ENCODE measurements at places on chromosomes 6 and 20.

GRCh38 chr6:94071835-94072234, 652.5 kb upstream of the EPHA7 start:
- no peak for DNase-seq

DNA sequence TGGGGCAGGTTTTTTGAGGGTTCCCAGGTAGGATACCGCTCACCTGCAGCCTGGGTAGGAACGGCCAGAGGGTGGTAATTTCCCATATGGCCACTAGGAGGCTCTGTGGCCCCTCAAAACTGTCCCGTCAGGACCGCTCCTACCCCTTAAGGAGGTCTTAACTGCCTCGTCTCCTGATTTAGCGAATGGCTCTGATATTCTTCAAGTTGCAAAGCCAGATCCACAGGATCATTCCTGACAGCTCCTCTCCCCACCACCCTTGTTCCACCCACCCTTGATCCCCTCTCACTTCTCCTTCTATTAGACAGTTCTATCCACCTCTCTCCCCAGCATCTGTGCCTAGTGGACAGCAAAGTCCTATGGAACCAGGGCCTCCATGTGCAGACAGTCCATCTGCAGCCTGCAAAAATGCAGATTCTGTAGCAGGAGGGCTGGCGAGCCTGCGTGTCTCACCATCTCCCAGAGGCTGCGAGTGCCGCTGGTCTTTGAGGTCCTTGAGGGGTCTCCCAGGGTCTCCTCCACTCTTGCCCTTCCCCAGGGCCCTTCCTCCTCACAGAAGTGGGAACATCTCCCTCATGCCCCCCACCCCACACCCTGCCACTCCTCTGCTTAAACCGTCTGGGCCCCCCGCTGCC, 34.3 kb upstream of the ZBP1 start:
- DNase-seq = peak; percentile 66

- no peak for DNase-seq
These were observed 7.9 kb downstream of the ADRM1 start for GRCh38 chr20:62310757-62311121.

- no peak for DNase-seq
These were observed 11.2 kb upstream of the CDK19 start for GRCh38 chr6:110826236-110827129.

DNA sequence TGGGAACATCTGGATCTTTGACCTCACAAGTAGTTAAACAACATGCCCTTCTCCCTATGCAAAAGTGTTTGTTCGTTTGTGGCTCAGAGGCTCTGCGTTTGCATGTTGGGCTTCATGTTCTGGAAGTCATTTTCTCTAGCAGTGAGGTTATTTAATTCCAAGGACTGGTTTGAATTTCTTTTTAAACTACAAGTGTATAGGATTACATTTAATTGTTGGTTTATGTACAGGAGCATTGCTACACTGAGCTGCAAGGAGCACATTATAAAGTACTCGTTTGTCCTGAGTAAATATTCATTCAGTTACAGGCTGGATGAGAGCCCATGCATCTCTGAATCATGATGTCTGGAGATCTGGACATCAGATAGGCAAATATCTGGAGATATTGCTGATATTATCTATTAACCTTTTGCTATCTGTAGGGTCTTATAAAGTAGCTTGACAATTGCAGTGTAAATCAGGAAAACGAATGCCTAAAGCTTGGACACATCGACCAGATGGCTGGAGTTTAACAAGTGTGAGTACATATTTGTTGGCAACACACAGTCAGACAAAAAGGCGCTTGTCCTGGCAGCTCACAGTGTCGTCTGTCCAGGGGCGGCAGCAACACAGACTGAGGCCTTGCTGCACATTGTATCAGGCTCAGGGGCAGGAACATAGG, 84.6 kb downstream of the PDE7B start:
- no peak for DNase-seq

GRCh38 chr6:133891149-133891926, 2.4 kb downstream of the TCF21 start:
- DNase-seq = peak; percentile 31

DNA sequence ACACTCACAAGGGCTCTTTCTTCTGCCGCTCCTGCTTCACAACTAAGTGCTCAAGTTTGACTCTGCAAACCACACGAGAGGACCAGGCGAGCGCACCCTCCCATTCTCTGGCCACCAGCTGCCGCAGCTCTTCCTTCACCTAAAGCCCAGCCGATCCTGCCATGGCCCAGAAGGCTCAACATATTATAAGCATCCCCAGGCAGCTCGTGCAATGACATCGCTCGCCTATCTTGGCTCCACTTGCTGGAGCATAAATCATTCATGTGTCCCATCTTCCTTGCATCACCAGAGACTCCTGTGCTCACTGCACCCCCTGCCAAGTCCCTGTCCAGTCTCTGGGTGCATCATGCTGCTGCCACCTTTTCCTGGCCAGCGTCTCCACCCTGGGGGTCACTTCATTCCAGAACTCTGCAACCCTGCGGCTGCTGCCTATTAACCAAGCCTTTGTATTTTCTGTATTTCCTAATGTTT, 59.0 kb downstream of the PSMG4 start:
- DNase-seq = no peak

- no peak for DNase-seq
These were observed 128.7 kb downstream of the SIM1 start for GRCh38 chr6:100335991-100336390.

DNA sequence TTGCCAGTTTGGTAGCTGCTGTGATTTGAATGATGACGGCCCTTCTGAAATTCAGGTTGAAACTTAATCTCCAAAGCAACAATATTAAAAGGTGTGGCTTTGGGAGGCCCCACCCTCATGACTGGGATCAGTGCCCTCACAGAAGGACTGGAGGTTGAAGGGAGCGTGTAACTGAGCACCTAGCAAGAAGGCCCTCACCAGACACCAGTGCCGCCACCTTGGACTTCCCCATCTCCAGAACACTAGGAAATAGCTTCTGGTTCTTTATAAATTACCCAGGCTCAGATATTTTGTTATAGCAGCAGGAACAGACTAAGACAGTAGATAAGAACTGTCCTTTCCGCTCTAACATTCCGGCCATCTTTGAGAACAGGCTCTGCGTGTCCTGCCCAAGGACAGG, 243.1 kb downstream of the DLL1 start:
- no peak for DNase-seq

DNA sequence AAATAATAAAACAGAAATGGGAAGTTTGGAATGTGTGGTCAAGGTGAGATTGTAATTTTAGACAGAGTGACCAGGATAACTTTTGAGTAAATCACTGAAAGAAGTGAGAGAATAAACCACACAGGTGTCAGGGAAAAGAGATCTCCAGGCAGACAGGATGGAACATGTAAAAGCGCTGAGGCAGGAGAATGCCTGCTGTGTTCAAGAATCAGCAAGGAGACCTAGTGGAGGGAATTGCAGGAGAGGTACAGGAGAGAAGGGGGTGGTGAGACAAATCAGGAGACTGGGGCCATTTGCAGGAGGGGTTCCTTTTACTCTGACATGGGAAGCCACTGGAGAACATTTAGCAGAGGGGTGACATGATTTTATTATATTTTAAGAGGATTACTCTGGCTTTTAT, 456.7 kb downstream of the NKAIN2 start:
- no peak for DNase-seq

- DNase-seq = peak; percentile 52
These were observed 7.1 kb upstream of the ZNF318 start for GRCh38 chr6:43376551-43376981.

- no peak for DNase-seq
These were observed 49.5 kb upstream of the FBXO30 start for GRCh38 chr6:145863988-145864616.

DNA sequence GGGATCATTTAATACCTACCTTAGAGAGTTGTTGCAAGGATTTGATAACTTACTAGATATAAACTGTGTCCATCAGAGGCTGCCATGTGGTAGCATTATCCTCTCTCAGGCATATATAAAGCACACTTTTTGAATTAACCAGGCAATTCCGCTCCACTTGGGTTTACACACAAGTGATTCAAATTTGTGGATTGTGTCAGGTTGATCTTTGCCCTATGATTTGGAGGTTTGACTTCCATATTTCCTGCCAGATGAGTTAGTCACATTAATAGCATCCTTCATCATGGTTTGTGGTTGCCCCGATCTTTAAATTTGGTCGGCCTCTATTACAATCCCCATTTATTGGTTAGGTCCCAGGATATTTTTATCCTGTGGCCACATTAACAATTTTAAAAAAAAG, 44.8 kb upstream of the CTAGE9 start:
- DNase-seq = no peak

DNA sequence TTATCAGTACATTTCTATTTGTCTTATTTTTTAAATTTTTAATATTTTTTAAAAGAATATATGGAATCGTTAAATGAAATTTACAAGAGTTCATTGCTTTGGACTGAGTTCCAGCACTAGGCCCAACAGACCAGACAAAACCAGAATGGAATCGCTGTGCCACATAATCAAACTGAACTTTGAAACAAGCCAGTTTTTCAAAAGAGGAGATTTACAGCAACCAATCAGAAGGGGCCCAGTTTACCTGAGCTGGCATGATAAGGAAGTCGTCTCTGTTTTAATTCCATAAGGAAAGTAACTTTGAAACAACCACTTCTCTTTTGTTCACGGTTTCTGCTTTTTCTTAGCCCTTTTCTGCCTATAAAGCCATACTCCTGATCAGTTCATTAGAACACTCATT, 293.6 kb upstream of the FLRT3 start:
- DNase-seq = no peak

- no peak for DNase-seq
These were observed 16.8 kb upstream of the NAA20 start for GRCh38 chr20:20000211-20000968.

- no peak for DNase-seq
These were observed 12.9 kb upstream of the EZR start for GRCh38 chr6:158832026-158832425.

DNA sequence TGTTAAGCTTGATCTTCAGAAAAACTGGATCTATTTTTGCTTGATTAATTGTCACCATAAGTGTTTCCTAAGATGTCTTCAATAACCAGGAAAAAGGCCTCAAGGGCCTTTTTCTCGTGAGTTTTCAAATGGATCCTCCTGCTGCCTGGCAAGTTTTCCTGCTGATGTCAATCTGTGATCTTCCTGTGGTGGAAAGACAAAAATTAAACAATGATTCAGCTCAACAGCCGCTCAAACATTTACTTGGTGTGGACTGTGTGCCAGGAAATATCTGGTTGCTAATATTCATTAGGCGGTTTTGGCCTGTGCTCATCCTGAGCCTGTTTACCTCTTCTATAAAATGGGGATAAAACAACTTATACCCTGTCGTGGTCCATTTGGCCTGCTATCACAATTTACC, 35.4 kb upstream of the SSTR4 start:
- no peak for DNase-seq

DNA sequence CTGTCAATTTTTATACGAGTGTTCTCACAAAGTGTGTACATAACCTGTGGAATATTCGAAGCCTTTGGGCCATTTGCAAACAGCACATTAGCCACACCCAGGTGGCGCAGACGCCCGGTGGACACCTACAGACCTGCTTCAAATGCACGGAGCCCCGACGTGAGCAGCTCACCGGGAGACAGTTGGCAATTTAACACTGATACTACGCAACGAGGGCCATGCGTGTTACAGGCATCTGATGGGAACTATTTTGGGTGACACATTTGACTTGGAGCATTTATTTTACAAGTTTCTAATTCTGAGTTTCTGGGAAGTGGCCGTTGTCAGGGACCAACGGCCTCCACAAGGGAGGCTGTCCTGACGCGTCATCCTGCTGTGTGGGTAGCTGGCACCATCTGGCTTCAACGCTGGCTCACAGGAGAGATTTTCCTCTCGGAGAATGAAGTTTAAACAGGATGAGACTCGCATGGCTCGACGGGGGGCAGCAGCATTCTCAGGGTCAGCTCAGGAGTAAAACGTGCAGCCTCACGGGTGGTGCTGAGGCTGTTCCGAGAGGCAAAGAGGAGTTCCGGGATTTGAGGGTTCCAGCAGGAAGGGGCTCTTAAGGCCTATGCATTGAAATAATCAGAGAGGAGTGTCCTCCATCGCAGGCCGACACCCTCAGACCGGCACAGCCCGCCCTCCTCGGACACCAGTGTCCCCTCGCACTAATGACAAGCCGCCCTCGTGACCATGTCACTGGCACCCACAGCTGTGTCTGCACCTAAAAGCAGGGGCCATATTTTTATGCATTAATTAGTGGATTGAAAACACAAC, 207.4 kb downstream of the DLL1 start:
- no peak for DNase-seq

DNA sequence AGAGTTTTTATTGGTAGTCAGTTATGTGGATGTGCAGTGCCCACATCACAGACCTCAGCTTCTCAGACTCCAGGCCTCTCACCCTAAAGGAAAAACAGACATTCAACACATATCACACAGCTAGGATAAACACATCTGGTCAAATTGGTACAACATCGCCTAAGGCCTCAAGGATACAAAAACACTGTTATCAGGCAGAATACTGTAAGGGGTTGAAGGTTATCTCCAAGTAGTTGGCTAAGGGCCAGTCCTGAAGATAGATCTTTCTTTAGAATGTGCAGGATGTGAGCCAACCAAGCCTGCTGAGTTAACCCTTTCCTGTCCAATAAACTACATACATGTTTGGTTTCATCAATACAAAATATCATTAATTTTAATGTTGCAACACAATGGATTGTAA, 308.4 kb upstream of the GJE1 start:
- no peak for DNase-seq

DNA sequence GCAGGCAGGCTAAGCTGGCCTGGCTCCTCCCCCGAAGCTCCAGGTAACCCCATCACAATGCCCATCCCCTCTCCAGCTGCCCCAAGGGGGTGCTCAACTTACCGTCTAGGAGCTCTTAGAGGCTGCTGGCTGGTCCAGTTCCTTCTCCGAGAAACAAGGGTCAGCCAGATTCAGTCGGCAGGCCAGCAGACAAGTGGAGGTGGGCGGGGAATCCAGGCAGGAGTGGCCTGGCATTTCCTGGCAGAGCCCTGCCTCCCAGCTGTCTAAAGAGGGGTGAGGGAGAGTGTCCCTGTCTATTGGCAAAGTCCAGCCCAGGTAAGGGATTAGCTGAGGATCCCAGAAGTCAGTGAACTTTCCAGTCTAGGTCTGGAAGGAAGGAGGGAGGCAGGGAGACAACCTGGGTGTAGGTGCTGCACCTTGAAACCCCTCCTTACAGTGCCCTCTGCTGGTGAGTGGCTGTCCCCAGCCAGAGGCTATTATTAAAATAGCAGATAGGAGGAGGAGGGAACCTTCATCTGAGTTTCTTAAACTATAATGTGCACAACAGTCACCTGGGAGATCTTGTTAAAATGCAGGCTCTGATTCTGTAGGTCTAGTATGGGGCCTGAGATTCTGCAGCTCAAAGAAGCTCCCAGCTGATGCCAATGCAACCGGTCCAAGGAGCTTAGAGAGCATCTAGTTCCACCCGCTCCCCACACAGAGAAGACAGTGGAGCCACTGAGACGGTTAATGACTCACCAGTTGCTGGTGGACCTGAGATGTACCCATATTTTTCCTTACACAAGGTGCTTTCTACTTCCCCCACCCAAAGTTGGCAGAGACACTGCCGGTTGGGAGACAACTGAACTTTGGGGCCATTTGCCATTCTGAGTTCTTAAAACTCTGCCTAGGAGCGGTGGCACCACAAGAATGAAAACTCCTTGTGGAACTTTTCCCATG, at the start of gene UNC5CL:
UNC5CL (minus strand) TSS at position 162 of the 939 bp plus-strand sequence. CDS start 4,147 bp downstream, outside the sequence.
- peak; percentile 76 for DNase-seq

Measured in activated CD4-positive, alpha-beta T cell treated with anti-CD3 and anti-CD28 coated beads for 48 hours (primary cell).